Neural crest cell (in vitro differentiated cells): ENCODE measurements at places on chromosomes 5 and 9. TPM values are rescaled to one million over a fixed set of nuclear protein-coding genes. Genes with fewer than 3 reads are reported as not detected.

SPATA31C1 gene
- total RNA-seq = 1.4 and 1.9 TPM in 2 replicates

DMGDH gene
- total RNA-seq = not detected in 2 replicates

ROR2 gene
- 12.4 and 14.9 TPM in 2 replicates for total RNA-seq

IFNA2 gene
- not detected in 2 replicates for total RNA-seq

TMEM174 gene
- total RNA-seq = not detected in 2 replicates

ZSWIM6 gene
- 33.8 and 34.3 TPM in 2 replicates for total RNA-seq

ADGRV1 gene
- total RNA-seq = 43.4 and 45.0 TPM in 2 replicates

MLLT3 gene
- 53.7 and 57.3 TPM in 2 replicates for total RNA-seq

TAF11L13 gene
- not detected in 2 replicates for total RNA-seq

BTNL9 gene
- not detected in 2 replicates for total RNA-seq

OLFM1 gene
- 23.3 and 27.2 TPM in 2 replicates for total RNA-seq

SCGB3A2 gene
- total RNA-seq = not detected in 2 replicates

PCDHA9 gene
- 1.4 TPM in 2 replicates for total RNA-seq

PITX1 gene
- not detected in 2 replicates for total RNA-seq

PLAC8L1 gene
- 1.8 and 3.3 TPM in 2 replicates for total RNA-seq

C6 gene
- not detected in 2 replicates for total RNA-seq

ARHGAP26 gene
- 4.9 and 5.5 TPM in 2 replicates for total RNA-seq

PRDM9 gene
- not detected in 2 replicates for total RNA-seq

DNA sequence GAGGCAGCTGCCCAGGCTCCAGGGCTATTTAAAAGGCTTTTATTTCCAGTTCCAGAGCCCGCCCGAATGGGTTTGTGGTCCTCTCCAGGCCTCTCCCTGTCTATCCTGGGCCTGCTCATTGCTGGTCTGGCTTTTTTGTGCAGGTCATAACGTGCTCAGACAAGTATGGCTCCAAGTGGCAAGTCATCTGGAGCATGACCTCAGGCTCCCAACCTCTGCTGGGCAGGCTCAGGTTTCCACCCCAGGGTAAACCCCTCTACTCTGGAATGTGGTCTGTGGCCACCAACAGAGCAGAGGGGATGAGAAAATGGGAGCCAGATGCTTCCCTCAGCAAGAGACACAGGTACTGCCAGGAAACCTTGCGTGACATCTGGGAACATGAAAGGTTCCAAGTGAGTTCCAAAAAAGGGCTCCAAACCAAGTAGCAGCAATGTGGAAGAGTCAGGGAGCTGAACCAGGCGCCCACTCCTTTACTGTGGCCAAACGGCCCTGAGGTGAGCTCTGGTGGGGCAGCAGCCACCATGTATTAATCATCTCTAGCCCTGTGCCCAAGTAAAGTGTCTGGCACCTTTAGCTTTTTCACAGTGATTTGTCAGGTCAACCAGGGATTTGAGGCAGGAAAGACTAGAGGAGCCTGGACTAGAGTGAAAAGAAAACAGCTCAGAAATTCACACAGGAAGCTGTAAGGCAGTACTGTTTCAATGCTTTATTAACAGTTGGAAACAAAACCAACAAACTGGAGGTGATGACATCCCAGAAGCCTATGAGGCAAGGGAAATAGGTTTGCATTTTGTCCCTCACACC is 25.7 kb downstream of the PCDHGC5 start:
- DNase-seq = no peak

DNA sequence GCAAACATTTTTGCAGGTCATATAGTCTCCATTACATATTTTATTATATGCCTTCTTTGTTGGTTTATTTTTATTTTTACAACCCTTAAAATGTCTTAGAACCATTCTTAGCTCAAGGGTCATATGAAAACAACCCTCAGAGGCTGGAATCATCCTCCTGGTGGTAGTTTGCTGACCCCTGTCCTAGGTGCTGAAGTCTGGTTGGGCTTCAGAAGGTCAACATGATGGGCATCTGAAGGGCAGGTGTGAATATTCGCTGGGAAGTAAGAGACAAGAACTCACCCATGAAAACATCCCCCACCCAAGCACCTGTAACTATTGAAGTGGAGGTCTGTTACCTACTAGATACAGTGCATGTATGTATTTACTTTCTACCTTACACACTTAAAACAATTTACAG is 75.4 kb downstream of the OSMR start:
- DNase-seq = no peak

DNA sequence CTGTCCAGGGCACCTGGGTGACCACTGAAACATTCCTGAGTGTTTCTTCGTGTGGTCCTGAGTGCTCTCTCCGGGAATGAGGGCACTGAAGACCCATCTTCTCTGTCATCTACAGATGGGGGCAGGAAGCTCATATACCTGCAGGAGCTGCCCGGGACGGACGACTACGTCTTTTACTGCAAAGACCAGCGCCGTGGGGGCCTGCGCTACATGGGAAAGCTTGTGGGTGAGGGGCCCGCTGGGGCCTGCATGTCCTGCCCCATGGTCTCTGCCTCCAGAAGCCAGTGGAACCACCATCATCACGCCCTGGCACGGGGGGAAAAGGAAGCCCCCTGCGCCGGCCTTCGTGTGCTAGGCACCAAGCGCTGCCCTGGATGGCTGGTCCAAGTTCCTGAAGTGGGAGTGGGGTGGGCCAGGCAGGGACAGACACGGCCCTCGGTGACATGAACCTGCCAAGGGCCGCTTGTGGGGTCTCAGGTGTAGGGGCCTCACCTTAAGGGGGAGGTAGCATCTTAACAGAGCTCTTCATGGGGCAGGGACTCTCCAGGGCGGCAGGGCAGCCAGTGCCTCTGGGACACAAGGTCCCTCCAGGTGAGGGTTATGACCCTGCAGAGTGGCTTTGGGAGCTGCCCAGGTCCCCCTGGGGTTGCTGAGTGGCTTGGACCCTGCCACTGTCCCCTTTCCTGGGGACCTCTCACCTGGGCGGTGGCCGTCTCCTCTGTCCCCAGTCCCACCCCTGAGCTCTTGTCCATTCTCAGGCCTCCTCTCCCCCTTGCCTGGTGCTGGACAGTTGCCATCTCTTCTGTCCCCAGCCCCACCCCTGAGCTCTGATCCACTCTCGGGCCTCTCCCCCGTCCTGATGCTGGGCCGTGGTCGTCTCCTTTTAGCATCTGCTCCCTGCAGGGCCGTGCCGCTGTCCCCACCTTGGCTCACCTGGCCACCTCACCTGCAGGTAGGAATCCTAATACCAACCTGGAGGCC is 2.1 kb downstream of the OBP2A start:
- DNase-seq = no peak

GRCh38 chr9:87108661-87109060 is 161.4 kb upstream of the GAS1 start:
- DNase-seq = no peak

DNA sequence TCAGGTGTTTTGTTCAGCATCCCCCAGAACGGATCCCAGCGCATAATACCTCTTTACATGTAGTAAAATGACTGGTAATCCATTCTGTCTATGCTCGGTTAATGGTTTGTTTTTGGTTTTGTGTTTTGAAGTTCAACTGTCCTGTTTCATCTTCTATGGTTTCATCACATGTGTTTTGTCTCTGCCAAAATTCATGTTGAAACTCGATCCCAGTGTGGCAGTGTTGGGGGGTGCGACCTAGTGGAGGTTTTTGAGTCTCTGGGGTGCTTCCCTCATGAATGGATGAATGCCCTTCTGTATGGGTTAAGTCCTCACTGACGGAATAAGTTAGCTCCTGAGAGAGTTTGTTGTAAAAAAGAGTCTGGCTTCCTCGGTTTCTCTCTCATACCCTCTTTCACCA is 317.4 kb downstream of the KDM4C start:
- no peak for DNase-seq

DNA sequence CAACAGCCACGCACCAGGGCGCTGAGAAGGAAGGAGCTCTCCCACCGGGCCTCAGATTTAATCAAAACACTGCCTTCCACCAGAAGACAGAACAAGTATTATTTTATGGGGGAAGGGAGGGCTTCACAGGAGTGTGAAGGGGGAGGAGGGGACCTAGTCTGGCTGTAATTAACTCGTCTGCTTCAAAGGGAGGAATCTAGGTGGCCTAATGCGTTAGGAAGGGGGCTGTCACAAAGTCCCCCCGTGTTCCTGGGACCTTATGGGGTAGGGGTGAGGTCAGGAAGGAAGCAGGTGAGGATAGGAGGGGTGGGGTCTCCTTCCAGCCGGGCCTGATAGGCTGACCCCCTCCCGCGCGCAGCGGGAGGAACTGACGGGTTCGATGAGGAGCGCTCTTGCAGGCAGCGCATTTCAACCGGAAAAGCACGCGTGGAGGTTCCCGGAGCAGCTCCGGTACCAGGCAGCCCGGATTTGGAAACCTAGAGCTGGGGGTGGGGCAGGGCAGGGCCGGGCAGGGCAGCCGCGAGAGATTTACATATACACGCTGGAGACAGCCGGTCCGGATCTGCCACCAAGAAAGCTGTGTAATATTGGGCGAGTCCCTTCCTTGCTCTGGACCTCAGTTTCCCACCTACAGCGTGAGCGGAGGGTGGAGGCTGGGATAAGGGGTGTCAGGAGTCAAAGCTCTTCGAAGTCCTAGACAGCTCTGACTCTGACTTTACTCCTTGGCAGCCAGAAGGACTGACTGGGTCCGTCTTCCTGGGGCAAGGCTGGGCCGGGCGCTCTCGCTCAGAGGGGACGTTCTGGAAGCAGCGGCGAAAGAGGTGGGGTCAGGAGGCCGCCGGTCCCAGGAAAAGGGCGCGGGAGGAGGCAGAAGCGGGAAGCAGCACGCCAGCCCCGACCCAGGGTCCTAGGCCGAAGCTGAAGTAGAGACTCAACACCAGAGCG is 1.8 kb downstream of the SHB start:
- no peak for DNase-seq

GRCh38 chr5:74382987-74383593 is 257.4 kb downstream of the ENC1 start:
- DNase-seq = no peak

- no peak for DNase-seq
Observed at GRCh38 chr5:95673081-95673480, 9.7 kb downstream of the SPATA9 start.

GRCh38 chr9:136339173-136339957 is 12.0 kb downstream of the GPSM1 start:
- DNase-seq = peak; percentile 69

DNA sequence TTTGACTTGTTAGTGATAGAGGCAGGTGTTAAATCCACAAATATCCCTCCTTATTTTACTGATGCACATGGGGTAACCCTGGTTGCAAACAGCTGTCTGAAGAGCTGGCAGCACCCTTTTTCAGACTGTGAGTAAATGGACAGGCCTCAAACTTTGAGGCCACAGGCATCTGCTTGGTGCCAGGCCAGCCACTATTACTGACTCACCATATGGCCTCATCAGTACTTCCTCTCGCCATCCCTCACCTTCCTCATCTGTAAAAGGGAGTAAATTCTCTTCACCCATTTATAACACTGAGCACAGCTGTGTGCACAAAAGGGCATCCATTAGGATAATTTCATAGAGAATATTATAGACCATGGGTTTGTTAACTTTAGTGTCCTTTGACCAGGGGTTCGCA is 11.9 kb upstream of the TNIP1 start:
- DNase-seq = no peak

GRCh38 chr5:68873198-68873597 is 220.6 kb upstream of the SLC30A5 start:
- no peak for DNase-seq

- DNase-seq = no peak
Observed at GRCh38 chr5:6827526-6828219, 114.4 kb downstream of the TENT4A start.

- DNase-seq = no peak
Observed at GRCh38 chr9:134066526-134066912, 1.3 kb downstream of the BRD3 start.

DNA sequence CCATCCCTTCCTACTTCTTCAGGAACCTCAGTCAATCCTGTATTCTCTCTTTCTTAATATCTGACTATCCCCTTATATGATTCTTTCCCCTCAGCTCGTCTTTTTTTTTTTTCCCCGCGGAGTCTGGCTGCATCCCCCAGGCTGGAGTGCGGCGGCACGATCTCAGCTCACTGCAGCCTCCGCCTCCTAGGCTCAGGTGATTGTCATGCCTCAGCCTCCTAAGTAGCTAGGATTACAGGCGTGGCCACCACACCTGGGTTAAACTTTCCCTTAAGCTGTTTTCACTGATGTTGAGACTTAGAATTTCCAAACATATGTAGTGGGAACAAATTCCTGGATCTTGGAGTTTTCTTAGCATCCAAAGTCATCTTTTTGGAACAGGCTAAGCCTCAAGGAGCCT is 13.3 kb upstream of the RUSC2 start:
- DNase-seq = no peak

GRCh38 chr5:119290161-119290569 is 65.7 kb upstream of the TNFAIP8 start:
- no peak for DNase-seq

GRCh38 chr5:140205216-140205615 is 30.2 kb downstream of the CYSTM1 start:
- DNase-seq = no peak

- no peak for DNase-seq
Observed at GRCh38 chr5:87582149-87582548, 169.4 kb upstream of the CCNH start.

- no peak for DNase-seq
Observed at GRCh38 chr5:126881821-126882600, 105.1 kb downstream of the LMNB1 start.

DNA sequence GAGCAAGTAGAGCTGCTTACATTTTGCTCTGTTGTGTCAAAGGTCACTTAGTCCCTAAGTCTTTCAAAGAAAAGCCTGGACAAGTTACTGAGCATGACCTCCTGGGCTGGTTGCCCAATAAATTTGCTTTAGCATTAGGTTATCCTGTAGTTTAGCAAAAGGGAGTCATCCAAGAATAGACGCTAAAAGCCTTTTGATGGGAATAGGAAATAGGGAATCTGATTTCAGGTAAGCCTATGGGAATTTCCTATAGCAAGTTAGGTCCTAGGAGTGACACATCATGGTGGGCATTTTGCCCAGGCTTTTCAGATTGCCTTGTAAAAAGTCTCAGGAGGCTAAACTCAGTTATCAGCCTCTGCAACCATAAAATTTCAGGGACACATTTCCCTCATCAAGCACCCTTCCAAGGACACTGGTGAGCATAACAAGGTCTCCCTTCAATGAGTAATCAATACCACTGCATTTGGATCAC is 67.6 kb upstream of the RANBP3L start:
- no peak for DNase-seq

- no peak for DNase-seq
Observed at GRCh38 chr9:115057559-115057958, 60.4 kb downstream of the TNC start.

DNA sequence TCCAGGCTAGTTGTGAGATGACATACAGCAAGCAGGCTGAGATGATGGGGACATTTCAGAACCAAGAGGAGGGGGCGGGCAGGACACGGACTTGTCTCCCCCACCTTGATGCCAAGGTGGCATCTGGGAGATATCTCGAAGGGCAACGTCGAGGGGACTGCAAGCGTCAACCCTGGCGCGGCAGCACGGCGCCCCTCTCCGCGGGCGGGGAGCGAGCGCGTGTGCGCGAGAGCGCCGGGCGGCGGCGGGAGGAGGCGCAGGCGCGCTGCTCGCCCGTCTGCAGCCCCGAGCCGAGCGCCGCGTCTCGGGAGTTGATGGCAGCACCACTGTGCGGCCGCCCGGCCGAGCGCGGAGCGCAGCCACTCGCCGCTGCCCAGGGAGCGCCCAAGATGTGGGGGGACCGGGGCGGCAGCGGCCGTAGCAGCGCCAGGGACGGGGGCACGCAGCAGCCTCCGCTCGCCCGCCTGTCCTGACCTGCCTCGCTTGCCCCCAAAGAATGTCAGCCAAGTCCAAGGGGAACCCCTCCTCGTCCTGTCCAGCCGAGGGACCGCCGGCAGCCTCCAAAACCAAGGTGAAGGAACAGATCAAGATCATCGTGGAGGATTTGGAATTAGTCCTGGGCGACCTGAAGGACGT is at the start of gene PRR16:
PRR16 (plus strand) TSS at position 310 of the 636 bp plus-strand sequence.
- peak; percentile 43 for DNase-seq

- no peak for DNase-seq
Observed at GRCh38 chr9:78707481-78707991, 410.6 kb downstream of the PSAT1 start.
